Thymus (tissue), 14 donors: ENCODE measurements at places on chromosomes 4 and X. TPM values are rescaled to one million over a fixed set of nuclear protein-coding genes. Genes with fewer than 3 reads are reported as not detected.

GRCh38 chr4:151358266-151358665, 32.9 kb upstream of the SH3D19 start:
- no peak for DNase-seq

ENAM gene
- 1.2 TPM for total RNA-seq

TNIP3 gene
- total RNA-seq, result 3.5 TPM

GRCh38 chr4:94253036-94253435, 45.4 kb downstream of the SMARCAD1 start:
- no peak for DNase-seq

- no peak for DNase-seq
Observed at GRCh38 chr4:154455111-154455510, 36.5 kb downstream of the DCHS2 start.

GRCh38 chr4:147388018-147388417, 92.9 kb upstream of the EDNRA start:
- DNase-seq, result no peak

- DNase-seq, result no peak
Observed at GRCh38 chrX:119455264-119455663, 13.0 kb upstream of the SLC25A5 start.

GRCh38 chr4:153791746-153792617, 3.1 kb upstream of the SFRP2 start:
- DNase-seq, result no peak

DNA sequence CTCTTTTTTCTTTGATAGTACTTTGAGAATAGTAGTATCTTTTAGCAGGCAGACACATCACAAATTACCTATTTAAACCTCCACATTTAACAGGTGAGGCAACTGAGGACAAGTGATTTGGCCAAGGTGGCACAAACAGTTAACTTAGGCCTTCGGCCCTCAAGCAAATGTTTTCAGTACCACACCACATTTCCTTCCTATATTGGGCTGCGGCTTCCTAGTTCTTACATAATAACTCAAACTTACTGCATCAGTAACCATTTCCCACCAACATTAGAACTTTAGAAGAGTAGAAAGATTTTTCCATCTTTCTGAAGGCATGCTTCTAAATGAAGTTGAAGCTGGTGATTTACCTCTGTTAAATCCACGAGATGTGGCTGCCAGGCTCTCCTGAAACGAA, 63.2 kb upstream of the SLC4A4 start:
- DNase-seq, result peak; percentile 26

- no peak for DNase-seq
Observed at GRCh38 chr4:110675426-110675825, 52.5 kb upstream of the PITX2 start.

DNA sequence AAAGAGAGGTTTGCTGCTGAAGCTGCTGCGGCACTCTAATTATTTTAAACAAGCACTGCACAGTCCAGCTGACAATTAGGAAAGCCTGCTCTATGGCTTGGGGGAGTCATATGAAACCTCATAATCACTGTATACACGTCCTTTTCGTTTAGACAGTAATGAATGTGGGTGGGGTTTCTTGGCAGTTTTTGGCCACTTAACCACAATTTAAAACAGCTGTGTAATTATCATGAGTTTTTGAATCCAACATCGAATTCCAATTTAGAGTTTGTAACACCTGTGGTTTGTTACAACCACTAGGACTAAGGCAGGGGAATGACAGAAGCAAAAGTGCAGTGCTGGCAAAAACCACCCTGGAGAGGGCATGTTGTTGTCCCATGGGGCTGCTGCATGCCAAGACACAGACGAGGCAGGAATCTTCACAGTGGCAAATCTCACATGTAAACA, 99.5 kb downstream of the CXXC4 start:
- DNase-seq, result no peak

ZFYVE28 gene
- 2.8 TPM for total RNA-seq

DNA sequence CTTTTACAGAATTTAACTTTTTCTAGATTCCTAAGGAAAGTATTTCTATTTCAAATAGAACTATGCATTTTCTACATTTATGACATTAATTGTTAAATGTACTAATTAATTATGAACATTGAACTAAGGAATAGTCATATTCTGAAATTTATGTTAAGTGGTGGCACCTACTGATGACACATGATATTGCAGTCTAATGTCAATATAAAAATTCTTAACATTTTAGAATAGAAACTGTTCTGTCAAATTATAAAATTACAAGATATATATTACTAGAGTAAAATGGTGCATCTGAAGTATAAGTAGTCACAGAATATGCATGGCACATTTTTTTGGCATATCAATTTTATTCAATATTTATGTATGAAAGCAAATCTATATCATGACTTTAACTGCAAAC, 40.2 kb upstream of the NDNF start:
- no peak for DNase-seq

GRCh38 chr4:1378559-1379231, 27.5 kb downstream of the NKX1-1 start:
- DNase-seq, result no peak

DNA sequence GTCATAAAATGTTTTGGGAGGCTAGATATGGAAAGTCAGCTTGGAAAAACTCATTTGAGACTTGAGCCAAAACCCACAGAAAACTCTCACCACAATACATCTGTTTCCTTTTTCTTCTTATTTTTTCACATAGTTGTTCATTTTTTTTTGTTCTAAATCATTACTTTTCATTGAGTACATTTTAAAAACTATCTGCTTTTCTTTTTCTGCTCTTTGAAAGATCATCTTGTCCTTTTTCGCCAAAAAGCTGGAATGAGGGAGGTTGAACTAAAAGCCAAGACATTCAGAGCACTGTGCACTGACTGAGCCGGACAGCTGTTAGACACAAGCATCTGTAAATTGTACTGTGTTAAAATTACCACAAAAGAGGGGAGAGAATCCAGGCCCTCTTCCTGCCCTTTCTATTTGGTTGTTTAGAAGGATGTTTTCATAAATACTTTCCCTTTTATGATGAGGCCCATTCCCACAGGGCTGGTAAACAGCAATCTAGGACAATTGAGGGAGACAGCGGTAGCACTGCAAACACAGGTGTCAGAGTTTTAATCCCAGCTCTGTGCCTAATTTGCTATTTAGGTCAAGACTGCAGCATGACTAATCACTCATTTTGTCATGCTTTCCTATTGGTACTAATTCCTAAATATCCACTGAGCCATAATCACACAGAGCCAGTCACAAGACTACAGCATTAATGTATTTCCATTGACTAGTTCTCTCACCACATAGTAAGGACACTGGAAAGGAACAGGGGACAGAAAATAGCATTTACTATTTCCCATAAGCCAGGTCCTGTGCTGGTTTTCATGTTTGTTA, 7.3 kb upstream of the RNF150 start:
- DNase-seq, result no peak

DNA sequence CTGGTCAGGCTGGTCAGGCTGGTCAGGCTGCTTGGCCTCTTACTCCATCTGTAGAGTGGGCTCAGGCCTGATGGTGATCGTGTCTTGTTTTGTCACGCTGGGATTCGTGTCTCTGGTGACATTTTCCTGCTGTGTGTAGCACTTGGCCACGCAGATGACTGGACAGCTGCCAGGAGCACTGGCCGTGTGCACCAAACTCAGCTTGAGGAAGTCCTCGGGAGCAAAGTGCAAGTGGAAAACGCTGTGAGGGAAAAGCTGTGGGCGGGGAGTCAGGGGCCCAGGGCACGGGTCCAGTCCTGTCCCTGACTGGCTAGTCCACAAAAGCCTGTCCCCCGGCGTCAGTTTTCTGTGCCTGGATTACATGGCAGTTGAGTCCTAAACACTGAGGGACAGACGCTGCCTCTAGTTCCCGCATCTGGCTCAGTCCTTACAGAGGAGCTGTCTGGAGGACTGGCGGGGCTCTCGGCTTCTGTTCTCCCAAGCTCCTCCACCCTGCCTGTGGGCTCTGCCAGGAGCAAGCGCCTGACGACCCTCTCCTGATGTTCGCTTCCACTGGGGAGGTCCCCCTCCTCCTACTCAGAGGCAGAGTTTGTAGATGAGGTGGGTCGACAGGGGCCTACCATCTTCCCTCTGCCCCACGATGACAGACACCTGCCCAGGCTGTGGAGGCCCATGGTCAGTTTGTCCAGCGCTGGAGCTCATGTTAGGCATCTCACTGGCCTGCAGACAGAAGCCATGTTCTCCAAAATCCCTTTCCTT, 35.9 kb upstream of the GRPEL1 start:
- DNase-seq, result no peak

GRCh38 chr4:158172261-158173258, at the start of gene GASK1B:
Gene GASK1B (minus strand): TSS chr4:158173025. CDS start chr4:158171375, 1,650 bp downstream.
- DNase-seq, result peak; percentile 33

DNA sequence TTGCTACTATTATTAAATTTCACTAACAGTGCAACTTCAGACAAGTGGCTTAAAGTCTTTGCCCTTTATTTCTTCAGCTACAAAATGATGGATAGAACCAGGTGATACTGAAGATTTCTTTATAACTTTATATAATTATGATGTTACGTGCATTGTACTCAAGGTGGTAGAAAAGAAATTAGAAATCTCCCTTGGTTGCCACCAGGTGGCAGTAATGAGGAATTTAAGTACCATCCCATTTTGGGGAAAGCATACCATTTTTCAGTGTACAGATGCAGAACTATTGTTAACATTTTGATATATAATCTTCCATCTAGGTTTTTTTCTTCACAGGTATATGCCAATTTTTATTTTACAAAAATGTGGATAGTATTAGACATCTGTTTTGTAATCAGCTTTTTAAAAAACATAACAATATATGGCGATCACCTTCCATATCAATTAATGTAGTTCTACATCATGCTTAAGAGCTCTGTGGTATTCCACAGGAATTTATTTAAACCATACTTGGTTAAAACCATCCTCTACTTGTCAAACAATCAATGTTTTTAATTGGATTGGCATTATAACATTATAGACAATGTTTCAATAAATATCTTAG, 37.7 kb upstream of the RAB33B start:
- DNase-seq, result peak; percentile 64

DNA sequence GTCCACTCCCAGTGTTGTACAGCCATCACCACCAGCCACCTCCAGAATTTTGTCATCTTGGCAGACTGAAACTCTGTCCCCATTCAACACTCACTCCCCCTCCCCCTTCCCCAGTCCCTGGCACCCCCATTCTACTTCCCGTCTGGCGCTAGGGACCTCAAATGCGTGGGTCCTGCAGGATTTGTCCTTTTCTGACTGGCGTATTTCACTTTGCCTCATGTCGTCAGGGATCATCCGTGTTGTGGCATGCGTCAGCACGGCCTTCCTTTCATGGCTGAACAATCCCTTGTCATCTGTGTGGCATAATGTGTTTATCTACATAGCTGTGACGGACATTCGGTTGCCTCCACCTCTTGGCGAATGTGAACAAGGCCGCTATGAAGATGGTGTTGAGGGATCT, 5.5 kb downstream of the TADA2B start:
- no peak for DNase-seq

DNA sequence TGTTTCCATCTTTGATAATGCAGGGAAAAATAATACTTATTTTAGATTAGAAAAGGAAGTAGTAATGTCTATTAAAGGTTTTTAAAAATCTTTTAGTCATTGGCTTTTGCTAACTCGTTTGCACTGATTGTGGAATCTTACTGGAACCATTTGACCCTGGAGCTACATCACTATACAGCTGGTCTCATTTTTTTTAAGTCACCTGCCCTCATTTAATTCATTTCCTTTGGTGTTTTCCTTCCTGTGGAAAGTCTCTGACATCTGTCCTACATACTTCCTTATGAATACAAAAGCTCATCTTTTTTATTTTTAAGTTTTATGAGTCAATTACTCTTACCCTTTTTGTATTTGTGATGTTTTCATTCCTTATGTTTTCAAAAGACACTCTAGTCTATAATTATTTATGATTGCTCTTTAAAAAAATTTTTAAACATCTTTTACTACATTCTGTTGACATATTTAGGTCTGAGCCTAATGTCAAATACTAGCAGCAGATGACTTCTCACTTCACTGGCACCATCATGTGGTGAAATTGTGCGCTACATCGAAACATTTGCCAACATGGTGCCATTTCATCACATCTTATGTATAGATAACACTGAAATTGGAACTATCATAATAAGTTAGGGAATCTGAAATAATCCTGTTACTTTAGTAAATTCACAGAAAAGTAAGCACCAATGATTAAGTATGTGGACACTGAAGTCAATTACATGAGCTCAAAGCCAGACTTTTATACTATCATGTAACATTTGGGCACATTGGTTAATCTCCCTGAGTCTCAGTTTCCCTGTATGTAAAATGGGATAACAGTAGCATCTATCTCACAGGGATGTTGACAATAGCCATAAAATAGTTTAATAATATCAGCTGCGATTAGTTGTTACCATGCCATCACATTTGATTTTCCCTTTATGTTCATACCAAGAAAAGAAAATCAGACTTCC, 9.4 kb upstream of the MMAA start:
- DNase-seq, result no peak

GRCh38 chr4:74754218-74754617, 40.1 kb downstream of the BTC start:
- no peak for DNase-seq

GRCh38 chrX:153684467-153685155, 3.1 kb upstream of the SLC6A8 start:
- DNase-seq, result no peak

DNA sequence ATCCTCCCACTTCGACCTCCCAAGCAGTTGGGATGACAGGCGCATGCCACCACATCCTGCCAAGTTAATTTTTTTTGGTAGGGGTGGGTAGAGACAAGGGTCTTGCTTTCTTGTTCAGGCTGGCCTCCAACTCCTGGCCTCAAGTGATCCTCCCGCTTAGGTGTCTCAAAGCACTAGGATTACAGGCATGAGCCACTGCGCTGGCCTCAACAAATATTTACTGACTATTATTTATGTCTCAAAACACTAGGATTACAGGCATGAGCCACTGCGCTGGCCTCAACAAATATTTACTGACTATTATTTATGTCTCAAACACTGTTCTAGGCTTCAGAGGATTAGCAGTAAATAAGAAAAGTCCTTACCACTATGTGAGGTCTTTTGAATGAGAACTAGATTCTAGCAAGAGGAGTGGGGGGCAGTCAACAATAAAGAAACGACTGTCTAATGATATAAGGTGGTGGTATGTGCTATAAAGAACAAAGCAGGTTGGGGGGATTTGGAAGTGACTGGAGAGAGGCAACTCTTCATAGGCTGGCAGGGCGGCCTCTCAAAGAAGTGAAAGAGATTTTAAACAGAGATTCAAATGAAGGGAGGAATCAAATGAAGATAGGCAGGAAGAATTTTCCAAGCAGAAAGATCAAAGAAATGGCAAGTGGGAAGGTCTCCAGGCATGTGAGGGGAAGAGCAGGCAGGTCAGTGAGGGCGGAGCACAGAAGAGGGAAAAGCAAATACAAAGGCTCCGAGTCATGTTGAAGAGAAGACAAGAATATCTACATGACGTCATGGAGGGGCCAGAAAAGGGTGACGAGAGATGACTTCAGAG, 12.7 kb upstream of the ACSL1 start:
- no peak for DNase-seq
